Cardiac muscle cell (in vitro differentiated cells and primary cell): ENCODE measurements at places on chromosomes 5 and 9.
A peak's percentile ranks its signal among the peaks of the same experiment; 100 is the strongest.

GRCh38 chr9:30459156-30459555 is 1925.3 kb upstream of the ACO1 start:
- DNase-seq: no peak

GRCh38 chr5:147403651-147404640 is 105.9 kb downstream of the DPYSL3 start:
- DNase-seq: peak; percentile 98

DNA sequence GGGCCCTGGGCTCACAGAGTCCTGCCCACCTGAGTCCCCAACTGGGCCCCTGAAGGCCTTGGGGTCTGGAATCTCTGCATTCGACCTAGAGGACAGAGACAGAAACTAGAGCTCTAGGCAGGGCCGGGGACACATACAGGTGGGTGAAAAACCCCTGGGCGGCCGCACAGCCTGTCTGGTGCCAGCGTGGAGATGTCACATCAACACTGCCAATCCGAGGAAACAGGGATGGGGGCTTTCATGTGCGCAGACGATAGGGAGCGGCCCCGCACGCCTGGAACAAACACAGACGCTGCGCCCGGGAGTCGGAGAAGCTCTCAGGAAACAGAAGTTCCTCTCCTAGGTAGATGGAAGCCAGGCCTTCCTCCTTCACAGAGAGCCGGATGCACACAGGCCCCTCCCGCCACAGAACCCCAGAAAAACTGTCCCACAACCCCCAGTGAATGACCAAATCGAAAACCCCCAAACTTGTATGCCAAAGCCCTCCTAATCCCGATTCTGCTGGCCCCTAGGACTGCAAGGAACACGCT is 1.8 kb downstream of the GRM6 start:
- no peak for DNase-seq

- no peak for DNase-seq
Observed at GRCh38 chr9:136077491-136077890, 17.6 kb downstream of the NACC2 start.

DNA sequence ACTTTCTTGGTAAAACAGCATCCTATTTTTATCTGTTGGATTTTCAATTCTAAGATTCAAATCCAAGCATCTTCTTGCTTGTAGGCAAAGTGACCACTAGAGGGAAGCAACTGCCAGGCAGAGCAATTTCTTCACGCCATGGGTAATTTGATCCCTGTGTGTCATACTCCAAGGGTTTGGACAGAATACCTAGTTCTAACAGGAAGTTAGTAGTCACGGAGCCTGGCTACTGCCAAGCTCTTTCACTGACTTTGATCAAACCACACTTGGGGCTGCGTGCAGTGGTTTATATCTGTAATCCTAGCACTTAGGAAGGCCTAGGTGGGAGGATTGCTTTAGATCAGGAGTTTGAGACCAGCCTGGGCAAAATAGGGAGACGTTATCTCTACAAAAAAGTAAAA is 473.6 kb upstream of the TNC start:
- DNase-seq: peak; percentile 85

- DNase-seq: no peak
Observed at GRCh38 chr5:168479166-168479565, 7.1 kb upstream of the RARS1 start.

DNA sequence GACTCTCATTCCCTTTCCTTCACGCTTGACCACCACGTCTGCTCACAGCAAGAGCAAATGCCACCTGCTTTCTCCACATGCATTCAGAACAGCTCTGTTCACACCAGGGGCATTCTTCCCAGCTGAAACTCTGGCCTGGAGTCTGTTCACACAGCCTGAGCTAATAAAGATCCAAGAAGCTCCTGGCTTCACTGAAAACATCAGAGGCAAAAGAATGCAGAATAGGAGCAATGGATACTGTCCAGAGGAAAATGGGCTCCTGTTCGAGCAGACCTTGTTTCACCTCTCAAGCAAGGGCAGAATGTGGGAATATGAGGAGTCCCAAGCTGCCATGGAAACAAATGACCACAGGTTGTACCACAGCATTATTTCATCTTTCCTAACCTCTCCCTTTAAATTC is 402.7 kb upstream of the TNC start:
- no peak for DNase-seq

DNA sequence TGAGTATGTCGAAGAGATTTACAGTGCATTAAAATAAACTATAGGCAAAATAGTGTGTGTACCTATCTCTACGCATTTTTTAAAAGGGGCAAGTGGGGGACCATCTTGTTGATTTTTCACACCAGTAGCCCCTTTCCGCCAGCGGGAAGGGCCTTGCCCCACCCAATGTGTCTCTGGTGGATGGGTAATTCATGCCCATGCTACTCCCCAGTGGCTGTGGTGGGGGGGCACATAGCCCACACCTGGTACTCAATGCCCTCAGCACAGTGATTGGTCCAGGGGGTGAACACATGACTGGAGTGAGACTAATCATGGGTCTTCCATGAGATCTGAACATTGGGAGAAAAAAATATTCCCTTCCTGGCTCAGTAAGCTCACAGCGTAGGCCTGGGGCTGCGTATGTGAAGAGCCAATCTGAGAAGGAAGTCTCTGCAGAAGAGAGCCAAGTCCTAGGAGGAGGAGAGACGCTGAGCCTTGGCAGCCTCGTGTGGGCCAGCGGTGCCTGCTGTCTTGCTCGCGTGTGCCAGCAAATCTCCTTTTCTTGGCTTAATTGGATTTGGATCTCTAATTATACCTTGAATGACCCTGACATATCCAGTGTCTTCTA is 103.4 kb downstream of the ADAMTS2 start:
- no peak for DNase-seq

GRCh38 chr9:6695121-6695814 is 49.7 kb upstream of the GLDC start:
- no peak for DNase-seq

GRCh38 chr5:9332026-9332425 is 213.8 kb downstream of the SEMA5A start:
- DNase-seq: no peak

DNA sequence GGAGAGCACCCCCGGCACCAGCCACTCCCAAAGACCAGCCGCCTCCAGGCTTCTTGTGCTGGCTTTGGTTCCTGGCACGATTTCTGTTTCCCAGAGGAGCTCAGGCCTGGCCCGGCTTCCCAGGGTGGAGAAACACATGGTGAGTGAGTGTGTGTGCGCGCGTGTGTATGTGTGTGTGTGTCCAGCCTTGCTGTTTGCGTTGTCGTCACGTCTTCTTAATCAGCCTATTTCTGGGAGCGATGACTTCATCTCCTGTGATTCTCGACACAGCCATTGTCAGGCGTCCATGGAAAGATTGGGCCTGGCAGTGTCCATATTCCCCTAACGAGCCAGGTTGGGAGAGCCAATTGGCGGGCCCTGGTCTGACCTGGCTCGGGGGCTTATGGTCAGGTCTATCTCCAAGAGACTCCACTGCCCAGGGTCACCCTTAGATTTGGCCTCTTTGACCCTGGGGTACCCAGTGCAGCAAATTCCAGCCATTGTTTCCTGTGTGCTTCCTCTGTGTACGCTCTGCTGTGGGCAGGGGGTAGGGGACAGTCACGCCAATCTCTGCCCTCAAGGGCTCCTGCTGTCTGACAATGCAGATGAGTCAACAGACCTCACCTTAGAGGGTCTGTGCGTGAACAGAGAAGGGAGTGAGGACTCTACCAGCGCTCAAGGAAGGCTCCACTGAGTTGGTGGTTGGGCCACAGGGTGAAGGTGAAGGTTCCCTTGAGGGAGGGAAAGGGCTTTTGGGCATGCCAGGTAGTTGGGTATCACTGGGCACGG is 73.8 kb downstream of the DAB2IP start:
- DNase-seq: peak; percentile 99

DNA sequence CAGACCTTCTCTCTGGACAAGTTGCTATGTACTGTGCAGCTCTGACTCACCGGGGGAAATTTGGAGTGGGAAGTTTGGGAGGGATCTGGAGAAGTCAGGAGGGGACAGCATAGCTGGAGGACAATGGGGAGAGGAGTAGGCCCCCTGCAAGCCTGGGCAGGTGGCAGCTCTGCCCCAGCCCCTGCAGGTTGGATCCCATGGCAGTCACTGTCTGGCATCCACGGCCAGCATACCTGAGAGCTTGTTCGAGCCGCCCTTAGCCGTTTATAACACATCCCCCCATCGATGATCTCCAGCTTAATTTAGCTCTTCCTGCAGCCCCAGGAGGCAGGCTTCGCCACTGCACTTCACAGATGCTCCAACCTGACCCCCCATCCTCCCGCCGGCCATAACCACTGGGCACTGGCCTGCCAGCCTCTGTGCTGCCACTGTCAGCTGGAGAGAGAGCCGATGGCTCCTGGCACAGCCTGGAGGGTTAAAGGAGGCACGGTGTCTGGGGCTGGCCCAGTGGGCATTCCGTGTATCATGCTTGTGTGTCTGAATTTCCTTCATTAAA is 57.7 kb upstream of the RNU6ATAC start:
- DNase-seq: no peak

GRCh38 chr5:73820326-73820725 is 194.3 kb downstream of the ARHGEF28 start:
- no peak for DNase-seq

- DNase-seq: no peak
Observed at GRCh38 chr5:42812620-42813019, 928 bp upstream of the SELENOP start.

DNA sequence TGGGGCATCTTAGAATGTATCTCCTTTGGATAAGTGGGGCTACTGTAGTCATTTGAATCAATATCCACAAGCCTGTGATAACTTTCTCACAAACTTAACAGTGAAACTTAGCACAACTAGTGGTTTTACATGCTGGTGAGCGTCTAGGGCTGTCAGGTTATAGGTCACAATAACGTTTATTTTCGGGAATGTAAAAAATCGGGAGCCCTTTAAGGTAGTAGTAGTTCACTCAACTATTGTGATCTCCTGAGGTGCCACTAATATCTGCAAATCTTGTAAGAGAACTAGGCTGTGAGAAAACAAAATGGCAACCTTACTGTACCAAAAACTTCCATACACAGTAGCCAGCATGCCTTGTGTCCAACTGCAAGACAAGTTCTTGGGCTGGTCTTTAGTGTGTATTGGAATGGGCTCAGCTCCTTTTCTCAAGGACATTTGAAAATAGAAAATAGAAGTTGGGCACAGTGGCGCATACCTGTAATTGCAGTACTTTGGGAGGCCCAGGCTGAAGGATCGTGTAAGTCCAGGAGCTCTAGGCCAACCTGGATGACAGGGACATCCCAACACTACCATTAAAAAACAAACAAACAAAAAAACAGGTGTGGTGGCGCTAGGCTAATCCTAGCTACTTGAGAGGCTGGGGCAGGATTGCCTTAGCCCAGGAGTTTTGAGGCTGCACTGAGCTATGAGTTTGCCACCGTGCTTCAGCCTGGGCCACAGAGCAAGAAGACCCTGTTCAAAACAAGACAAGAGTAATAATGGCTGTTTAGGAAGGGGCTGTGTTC is 5.2 kb upstream of the PKN3 start:
- DNase-seq: no peak

DNA sequence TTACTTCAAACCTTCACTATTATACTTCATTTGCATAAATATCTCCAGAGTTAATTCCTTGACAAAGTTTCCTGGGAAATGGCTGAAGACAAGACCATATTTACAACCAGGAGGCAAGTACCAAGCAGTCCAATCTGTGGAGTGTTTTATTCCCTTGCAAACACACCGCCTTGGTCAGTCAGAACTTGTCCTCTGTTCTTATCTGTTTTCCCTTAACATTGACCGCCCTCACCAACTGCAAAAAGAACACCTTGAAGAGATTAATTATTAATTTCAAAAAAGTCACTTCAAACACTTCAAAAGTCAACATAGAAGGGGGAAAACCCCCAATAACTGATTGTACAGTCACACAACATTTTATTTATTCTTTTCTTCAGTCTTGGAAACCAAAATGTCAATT is 269.0 kb upstream of the RGMB start:
- DNase-seq: no peak

- DNase-seq: peak; percentile 49
Observed at GRCh38 chr9:123360161-123361085, 4.4 kb downstream of the CRB2 start.

DNA sequence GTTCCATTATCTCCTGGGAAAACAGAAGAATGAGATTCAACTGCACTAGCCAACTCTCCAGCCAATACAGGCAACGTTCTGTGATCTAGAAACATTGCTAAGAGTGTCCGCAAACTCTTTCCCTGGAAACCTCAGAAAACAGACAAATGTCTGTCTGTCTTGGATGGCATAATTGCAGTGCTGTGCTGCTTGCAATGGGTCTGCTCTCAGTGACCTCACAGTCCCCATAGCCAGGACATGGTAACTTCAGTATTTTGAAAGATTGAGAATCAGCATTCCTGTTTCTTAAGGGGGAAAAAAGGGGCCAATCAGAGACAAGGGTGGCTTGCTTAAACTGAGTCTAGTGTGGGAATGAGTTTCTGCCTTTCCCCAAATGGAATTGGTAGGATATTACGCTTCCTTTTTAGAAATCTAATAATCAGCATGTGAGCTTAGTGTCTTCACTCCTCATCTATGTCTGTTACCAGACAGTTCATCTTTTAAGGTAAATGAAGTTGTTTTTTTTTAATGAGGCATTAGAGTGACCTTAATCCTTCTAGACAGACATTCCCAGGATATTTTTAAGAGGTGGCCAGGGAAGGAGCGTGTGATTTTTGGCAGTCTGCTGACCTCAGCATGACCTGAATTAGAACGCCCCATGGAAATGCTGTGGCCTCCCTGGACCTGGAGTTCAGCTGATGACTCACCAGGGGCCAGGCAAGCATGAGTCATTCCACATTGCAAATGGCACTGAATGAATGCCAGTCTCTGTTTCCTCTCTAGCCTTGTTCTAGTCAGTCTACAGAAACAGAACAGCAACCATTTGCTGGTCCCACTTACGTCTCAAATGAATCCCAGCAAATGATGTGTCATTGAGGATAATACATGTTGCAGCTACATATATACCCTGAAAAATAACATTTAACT is 210.2 kb upstream of the ACTBL2 start:
- peak; percentile 94 for DNase-seq

DNA sequence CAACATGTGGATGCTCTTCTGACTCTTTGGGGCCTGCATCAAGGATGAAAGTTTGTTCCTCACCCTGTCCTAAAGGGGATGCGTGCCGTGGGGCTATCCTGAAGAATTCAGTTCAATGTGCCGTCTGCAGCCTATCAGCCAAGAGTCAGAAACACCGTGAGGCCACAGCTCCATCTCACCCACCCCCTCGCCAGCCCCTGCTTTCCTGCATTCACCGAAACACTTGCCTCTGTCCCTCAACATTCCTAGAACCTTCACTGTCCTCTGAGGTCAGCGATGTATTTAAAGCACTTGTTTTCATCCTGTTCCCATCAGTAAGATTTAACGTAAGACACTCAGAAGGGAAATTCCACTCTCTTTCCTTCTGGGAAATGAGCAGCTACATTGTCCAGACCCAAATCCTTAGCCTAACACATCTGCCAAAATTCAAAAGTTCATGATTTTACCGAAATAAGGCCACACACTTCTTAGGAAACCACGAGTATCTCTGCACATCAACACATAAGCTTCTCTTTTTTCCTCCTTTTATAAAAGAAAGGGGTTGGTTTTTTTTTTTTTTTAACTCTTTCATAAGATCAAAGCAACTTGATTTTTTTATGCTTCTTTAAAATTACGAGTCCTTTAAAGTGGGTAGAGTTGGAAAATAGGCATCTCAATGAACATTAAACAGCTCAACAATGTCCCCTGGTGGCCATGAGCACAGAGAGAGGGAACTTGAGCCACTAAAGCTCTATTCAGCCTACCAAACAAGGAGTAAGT is 100.7 kb downstream of the SUSD1 start:
- peak; percentile 98 for DNase-seq
